ENCODE measurements at places on chromosomes 7 and 10. TPM values are rescaled to one million over a fixed set of nuclear protein-coding genes. Genes with fewer than 3 reads are reported as not detected.

Gene SPDYE18
- 0.26 TPM for total RNA-seq

Gene ANXA8
- total RNA-seq, result not detected

Gene CNTNAP2
- total RNA-seq, result 0.09 TPM

Gene PDE6C
- total RNA-seq, result not detected

Gene FRMPD2
- 0.34 TPM for total RNA-seq

Gene HOXA1
- 0.43 TPM for total RNA-seq

Gene OR2A1
- total RNA-seq, result not detected

Gene RAMP3
- total RNA-seq, result 467 TPM

Gene VPS37D
- total RNA-seq, result 3.5 TPM

Gene SPDYE5
- not detected for total RNA-seq

Gene CALML5
- total RNA-seq, result not detected

Gene MSS51
- total RNA-seq, result 0.76 TPM

Gene HMX2
- not detected for total RNA-seq

Gene OR2A25
- total RNA-seq, result not detected

Gene ACTA2
- 5.9 TPM for total RNA-seq

Gene CALY
- not detected for total RNA-seq

Gene SLC26A3
- total RNA-seq, result not detected

Gene CCDC7
- total RNA-seq, result 9.0 TPM

Gene TRIP6
- total RNA-seq, result 48.9 TPM

Gene NHLRC2
- 13.7 TPM for total RNA-seq

Gene AKR1C4
- 0.09 TPM for total RNA-seq

Gene HIPK2
- 14.2 TPM for total RNA-seq

Gene TMEM225B
- not detected for total RNA-seq

Gene INA
- total RNA-seq, result under 0.01 TPM

Gene SHH
- under 0.01 TPM for total RNA-seq

Gene NSUN6
- 6.6 TPM for total RNA-seq

Gene SLC39A12
- total RNA-seq, result not detected

Gene WIPF3
- total RNA-seq, result not detected

Gene KLF6
- total RNA-seq, result 232 TPM

Gene SPDYE2
- total RNA-seq, result not detected

Gene ODAD2
- total RNA-seq, result 0.76 TPM

Gene C10orf105
- not detected for total RNA-seq

Gene FBXL13
- 0.22 TPM for total RNA-seq

Gene MEIG1
- total RNA-seq, result 0.22 TPM

Gene CYP26A1
- 1.6 TPM for total RNA-seq

Gene PPA1
- total RNA-seq, result 72.9 TPM

Gene LRRN3
- not detected for total RNA-seq

Gene C7orf57
- total RNA-seq, result not detected

Gene GALNT17
- total RNA-seq, result not detected

Gene ST8SIA6
- 0.26 TPM for total RNA-seq

Gene CFAP69
- 3.0 TPM for total RNA-seq

Gene TUBAL3
- total RNA-seq, result not detected

Gene CDNF
- total RNA-seq, result 1.0 TPM

Gene CDH23
- under 0.01 TPM for total RNA-seq

Gene ADRA2A
- total RNA-seq, result under 0.01 TPM

Gene NEUROD6
- total RNA-seq, result not detected

Gene RPEL1
- 0.09 TPM for total RNA-seq

Gene GCK
- 0.22 TPM for total RNA-seq

Gene YAE1
- total RNA-seq, result 12.6 TPM

Gene WASHC2A
- total RNA-seq, result 34.7 TPM

Gene NFE2L3
- 11.4 TPM for total RNA-seq

Gene COL26A1
- total RNA-seq, result not detected

All from dermis lymphatic vessel endothelial cell (primary cell).